ENCODE measurements at places on chromosomes 6 and 20.
A peak's percentile ranks its signal among the peaks of the same experiment; 100 is the strongest.

- DNase-seq, result no peak
Measured at GRCh38 chr20:14360416-14360815, 23.0 kb upstream of the FLRT3 start.

DNA sequence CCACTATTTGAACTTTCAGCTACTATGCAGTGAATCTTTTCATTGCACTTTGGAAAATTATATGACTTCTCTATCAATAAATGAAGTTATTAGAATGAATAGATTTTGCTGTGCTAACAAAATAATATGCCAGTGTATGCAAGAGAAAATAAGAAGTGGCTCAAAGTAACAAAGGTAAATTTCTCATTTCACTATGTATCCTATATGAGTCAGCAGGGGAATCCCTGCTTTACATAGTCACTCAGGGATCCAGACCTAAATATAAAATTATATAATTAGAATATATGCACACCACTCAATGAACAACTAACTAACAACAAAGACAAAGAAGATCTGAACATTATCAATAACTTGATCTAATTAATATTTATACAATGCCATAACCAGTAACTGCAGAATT, 390.8 kb upstream of the IRAK1BP1 start:
- DNase-seq, result no peak

GRCh38 chr6:105644073-105644489, 241.2 kb upstream of the PREP start:
- DNase-seq, result no peak

GRCh38 chr6:137315081-137315480, 95.9 kb upstream of the IFNGR1 start:
- DNase-seq, result no peak

- no peak for DNase-seq
Measured at GRCh38 chr20:24070679-24071078, 82.1 kb upstream of the GGTLC1 start.

DNA sequence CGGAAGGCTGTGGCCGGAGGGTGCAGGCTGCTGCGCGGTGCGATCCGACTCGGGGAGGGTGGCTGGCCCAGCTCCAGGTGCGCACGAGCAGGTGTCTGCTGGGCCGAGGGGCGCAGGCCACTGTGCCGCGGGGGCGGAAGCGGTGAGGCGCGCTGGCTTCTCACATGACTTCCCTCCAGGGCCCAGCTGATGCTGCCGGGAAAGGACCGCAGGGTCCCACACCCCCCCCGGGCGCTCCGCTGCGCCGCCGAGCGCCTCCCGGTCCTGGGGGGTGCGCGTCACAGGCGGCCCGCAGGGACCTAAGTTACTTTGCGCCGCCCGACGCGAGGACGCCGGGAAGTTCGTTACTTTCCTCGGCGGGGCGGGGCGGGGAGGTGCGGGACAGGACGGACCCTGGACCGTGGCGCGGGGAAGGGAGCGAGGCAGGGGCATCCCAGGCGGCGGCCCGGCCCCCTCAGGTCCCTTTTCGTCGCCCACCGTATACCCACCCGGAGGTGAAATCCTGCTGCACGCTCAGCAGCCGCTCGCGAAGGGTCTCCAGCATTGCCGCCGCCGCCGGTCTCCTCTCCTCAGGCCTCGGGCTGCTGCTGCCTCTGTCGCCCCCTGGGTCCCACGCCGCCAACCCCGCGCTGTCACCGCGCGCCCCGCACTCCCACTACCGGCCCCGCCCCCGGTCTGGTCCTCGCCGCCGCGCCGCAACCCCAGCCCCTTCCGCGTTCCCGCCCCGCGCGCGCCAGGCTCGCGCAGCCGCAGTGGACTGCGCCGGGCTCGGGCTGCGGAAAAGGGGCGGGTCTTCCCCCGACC, at the start of gene DTNBP1:
TSS of gene DTNBP1 (minus strand) at position 703 of the 804 bp plus-strand sequence. CDS start at position 544, 159 bp downstream.
- peak; percentile 81 for DNase-seq

- no peak for DNase-seq
Measured at GRCh38 chr6:15350386-15351083, 104.7 kb downstream of the JARID2 start.

DNA sequence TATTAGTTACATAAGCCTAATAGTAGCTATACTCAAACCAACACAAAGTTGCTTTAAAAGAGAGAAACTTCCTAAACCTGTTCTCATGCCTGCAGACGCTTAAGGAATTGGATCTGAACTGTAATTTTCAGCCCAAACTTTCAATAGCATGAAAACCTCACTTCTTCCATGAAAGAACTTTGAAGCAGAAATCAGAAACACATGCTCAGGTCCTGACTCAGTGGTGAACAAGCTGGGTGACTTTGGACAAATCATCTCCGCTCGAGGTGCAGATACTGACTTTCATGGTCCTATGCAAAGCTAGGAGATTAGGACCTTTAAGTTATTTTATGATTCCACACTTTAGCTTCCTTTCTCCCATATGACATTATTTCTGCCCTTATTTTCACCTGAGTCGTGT, 36.5 kb downstream of the NOX3 start:
- no peak for DNase-seq

DNA sequence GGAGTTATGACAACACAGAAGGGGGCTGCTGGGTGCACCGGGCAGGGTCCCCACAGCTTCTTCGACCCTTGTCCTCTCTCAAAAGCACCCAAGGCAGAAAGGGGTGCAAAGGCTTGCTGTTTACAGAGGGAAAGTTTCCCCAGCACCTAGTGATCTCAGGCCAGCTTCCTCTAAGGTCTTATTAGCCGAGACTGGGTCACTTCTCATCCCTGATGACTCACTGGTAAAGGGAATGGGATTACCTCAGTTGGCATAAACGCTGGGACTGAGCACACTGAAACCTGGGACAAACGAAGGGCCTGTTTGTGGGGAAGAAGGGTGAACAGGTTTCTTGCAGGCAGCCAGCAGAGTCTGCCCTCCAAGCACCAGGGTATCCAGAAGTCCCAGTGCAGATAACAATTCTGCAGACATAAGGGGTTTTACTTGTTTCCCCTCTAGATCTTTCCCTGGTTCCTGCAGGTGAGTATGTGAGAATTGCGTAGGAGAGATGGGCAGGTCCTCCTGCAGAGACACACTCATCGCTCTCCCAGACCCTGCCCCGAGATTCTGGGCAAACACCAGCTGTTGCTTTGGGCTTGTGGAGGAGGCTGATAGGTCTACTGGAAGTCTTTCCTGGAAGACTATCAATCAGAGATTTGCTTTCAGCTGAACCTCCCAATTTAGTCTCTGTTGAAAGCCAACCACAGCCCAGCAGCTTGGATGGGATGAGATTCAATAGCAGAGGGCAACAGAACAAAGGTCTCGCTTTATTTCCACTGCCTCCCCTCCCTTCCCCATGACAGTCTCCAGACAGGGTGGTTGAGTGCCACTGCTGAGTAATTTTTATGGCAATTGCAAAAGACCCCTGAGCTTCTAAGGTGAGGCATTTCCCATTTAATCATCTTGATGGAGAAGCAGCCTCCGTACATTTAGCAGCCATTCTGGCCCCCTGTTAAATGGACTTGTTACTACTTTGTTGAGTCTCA, 25.7 kb downstream of the KCNG1 start:
- DNase-seq, result no peak

Data from naive thymus-derived CD8-positive, alpha-beta T cell (primary cell).